Naive B cell (primary cell): ENCODE measurements at places on chromosomes 11 and 22. TPM values are rescaled to one million over a fixed set of nuclear protein-coding genes. Genes with fewer than 3 reads are reported as not detected.

- H3K36me3 ChIP-seq: no peaks in the 10 kb centered on the region
- no peak overlapping the region for H3K4me3 ChIP-seq
- H3K4me1 ChIP-seq: no peaks in the 10 kb centered on the region
- DNase-seq: no peak
- H3K27ac ChIP-seq: no peak overlapping the region
Observed at GRCh38 chr11:34600339-34601084, 20.4 kb upstream of the EHF start.

DNA sequence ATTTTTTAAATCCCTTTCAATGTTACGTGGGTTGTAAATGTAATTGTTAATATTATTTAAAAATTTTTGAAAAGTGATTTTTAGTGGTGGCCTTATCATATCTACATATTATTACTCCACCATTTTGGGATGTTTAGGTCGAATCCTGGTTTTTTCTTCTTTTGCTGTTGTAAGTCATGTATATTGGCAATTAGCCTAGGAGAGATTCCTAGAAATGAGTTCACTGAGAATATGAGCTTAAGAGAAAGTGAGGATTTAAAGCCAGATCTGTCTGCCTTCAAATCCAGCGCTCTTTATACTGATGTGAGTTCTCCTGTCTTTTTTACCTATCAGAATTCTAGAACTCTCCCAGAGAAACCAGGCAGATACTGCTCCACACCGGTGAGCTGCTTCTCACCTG lies 56.1 kb downstream of the PTPRJ start:
- no peaks in the 10 kb centered on the region for H3K27me3 ChIP-seq
- peaks cover 68% of the 10 kb centered on the region for H3K4me1 ChIP-seq

DNA sequence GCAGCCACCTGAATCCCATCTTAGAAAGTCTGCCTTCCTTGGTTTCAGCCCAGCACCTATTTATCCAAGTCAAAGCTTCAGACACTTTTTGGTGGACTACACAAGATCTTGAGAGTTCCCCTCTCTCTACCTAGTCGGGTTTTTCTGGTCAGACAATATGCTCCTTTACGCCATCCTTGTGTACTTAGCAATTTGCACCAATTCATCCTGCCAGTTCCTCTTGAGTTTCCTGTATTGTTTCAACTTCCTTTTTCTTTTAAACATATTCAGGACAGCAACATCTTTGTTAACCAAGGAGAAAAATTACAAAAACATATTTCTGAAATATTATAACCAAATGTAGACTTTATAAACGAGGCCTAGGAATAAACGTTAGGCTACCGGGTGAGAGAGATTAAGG lies 368.2 kb upstream of the CADM1 start:
- no peaks in the 10 kb centered on the region for H3K36me3 ChIP-seq
- no peak overlapping the region for H3K27ac ChIP-seq
- no peak overlapping the region for H3K4me3 ChIP-seq
- peaks cover 8% of the 10 kb centered on the region for H3K27me3 ChIP-seq

- peaks cover 16% of the 10 kb centered on the region for H3K27me3 ChIP-seq
- DNase-seq: no peak
- H3K36me3 ChIP-seq: no peaks in the 10 kb centered on the region
- no peak overlapping the region for H3K27ac ChIP-seq
- no peak overlapping the region for H3K4me3 ChIP-seq
- H3K4me1 ChIP-seq: peaks cover 4% of the 10 kb centered on the region
Observed at GRCh38 chr22:40680819-40681183, 1.5 kb downstream of the MCHR1 start.

- no peaks in the 10 kb centered on the region for H3K36me3 ChIP-seq
- no peak overlapping the region for H3K27ac ChIP-seq
- peak; percentile 48 for DNase-seq
Observed at GRCh38 chr11:72591785-72592502, 82.3 kb downstream of the PDE2A start.

DNA sequence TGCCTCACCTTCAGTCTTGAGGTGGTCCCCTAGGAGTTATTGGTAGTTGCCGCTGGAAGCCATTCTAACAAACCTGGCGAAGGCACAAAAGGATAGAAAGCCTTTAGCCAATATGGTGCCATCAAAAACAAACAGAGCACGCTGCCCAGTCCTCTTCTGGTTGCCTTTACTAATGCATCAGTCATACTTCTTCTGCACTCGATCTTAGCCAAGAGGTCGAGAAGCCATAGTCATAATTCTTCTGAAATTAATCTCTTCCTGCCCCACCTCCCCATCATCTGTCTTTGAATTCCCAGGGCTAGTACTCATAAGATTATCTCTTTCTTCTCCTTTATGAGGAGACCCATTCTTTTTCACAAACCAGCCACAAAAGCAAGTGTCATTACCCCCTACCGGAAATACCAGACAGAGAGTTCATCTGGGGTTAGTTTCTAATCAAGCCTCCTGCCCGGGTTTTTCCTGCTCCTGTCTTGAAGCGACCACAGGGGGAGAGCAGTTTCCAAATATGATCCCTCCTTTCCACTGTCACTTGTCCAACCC lies 21.4 kb upstream of the EHF start:
- H3K4me1 ChIP-seq: no peaks in the 10 kb centered on the region
- no peak overlapping the region for H3K4me3 ChIP-seq
- DNase-seq: no peak
- no peak overlapping the region for H3K27ac ChIP-seq
- H3K36me3 ChIP-seq: no peaks in the 10 kb centered on the region

- no peak overlapping the region for H3K4me3 ChIP-seq
- no peaks in the 10 kb centered on the region for H3K36me3 ChIP-seq
- H3K4me1 ChIP-seq: no peaks in the 10 kb centered on the region
- DNase-seq: no peak
- no peak overlapping the region for H3K27ac ChIP-seq
Observed at GRCh38 chr11:125428486-125429173, 67.4 kb downstream of the FEZ1 start.

DNA sequence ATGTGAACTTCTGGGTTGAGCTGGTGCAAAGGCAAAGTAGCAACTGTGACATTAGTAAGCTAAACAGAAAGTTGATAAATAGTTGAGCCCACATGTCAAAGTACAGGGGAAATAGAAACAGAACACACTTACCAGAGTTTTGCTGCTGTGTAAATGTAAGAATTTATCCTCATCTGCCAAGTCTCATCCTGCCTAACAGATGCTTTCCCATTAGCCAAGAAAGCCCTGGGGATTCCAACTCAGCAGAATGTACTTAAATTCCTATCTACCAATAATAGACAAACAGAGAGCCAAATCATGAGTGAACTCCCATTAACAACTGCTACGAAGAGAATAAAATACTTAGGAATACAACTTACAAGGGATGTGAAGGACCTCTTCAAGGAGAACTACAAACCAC lies 7.3 kb upstream of the OR51A2 start:
- no peak overlapping the region for H3K4me3 ChIP-seq
- no peak overlapping the region for H3K27ac ChIP-seq
- DNase-seq: no peak
- peaks cover 10% of the 10 kb centered on the region for H3K27me3 ChIP-seq
- H3K36me3 ChIP-seq: peaks cover 5% of the 10 kb centered on the region
- H3K4me1 ChIP-seq: no peaks in the 10 kb centered on the region

DNA sequence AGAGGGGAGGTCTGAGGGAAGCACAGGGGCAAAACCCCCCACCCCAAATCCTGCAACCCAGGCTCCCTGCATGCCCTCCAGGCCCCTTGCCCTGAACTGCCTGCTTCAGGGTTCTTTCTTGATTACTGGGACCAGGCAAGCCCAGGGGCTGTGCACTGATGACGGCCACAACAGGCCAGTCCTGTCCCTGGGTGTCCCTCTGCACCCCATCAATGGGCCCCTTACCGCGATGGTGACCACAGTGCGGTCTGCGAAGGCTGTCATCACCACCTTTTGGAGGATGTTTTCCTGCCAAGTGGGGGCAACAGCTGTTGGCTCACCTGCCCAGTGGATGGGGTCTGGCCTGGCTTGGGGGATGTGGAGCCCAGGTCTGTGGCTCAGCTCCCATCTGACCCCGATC lies 5.0 kb upstream of the KCNJ11 start:
- H3K27ac ChIP-seq: no peak overlapping the region
- peaks cover 14% of the 10 kb centered on the region for H3K27me3 ChIP-seq
- H3K4me3 ChIP-seq: no peak overlapping the region
- DNase-seq: no peak

DNA sequence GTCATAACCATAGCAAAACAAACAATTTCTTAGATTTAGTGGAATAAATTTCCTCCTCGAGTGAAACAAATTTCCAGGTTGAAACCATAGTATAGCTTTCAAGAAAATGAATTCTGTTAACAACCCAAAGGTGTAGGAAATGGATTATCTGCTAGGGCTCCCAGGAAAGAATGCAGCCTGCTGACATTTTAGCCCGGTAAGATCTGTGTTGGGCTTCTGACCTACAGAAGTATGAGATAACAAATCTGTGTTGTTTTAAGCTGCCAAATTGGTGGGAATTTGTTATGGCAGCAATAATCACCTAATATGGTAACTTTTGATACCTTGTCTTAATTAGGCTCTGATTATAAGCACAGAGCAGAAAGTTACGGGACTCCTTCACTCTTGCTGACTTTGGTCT lies 32.0 kb upstream of the OR6M1 start:
- no peak overlapping the region for H3K27ac ChIP-seq
- H3K27me3 ChIP-seq: no peaks in the 10 kb centered on the region
- no peak for DNase-seq
- no peaks in the 10 kb centered on the region for H3K4me1 ChIP-seq
- no peak overlapping the region for H3K4me3 ChIP-seq

DNA sequence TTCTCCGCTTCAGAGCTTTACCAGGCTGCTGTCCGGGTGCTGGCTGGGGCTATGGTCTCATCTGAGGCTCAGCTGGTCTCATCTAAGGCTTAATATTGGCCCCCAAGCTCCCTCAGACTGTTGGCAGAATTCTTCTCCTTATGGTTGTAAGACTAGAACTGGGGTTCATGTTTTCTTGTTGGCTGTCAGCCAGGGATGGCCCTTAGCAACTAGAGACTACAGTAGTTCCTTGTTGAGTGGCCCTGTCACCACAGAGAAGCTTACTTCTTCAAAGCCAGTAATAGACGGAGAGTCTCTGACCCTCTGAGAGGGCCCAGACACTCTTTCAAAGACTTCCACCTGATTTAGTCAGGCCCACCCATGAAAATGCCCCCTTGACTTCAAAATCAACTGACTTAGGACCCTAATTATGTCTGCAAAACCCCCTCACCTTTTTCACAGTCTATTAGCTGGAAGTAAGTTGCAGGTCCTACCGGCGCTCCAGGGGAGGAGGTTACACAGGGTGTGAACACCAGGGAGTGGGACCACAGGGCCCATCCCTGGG lies 24.2 kb upstream of the TREH start:
- no peak overlapping the region for H3K27ac ChIP-seq
- H3K4me1 ChIP-seq: peaks cover 26% of the 10 kb centered on the region
- H3K4me3 ChIP-seq: no peak overlapping the region
- peaks cover 16% of the 10 kb centered on the region for H3K27me3 ChIP-seq
- no peak for DNase-seq

DNA sequence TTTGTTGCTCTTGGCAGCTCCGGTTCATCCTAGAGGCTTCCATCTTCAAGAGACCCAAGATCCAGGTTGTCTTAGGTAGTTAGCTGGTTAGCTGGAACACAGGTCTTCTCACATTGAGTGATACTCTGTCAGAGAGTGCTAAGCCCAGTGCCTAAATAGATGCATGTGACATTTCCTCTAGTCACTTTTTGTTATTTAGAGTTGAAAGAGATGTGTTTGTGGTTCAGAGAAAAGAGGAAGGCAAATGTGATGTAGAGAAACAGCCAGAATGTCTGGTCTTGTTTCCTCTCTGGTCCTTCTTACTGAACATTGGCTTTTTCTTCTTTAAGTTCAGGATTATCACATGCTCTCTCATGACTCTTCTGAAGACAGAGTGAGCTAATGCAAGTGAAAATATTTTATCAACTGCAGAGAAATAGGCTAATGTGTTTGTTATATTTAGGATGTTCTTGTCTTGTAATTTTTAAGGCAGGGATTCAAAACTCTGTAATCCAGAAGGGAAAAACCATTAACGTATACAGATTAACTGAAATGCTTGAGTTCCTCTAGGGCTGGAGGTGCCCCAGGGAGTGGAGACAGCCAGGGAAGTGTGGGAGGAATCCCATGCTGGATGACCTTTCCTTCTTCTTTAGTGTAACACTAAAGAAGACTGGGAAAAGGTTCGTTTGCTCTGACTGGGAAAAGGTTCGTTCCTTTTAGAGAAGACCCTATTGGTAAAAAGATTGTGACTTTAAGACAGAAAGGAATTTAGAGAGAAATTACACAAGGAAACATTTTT lies 75.4 kb downstream of the SWAP70 start:
- H3K4me1 ChIP-seq: peaks cover 39% of the 10 kb centered on the region
- peaks cover 34% of the 10 kb centered on the region for H3K36me3 ChIP-seq
- H3K27me3 ChIP-seq: no peaks in the 10 kb centered on the region
- DNase-seq: peak; percentile 69
- H3K27ac ChIP-seq: peak overlapping the region; percentile 94
- H3K4me3 ChIP-seq: peak overlapping the region; percentile 6

- no peaks in the 10 kb centered on the region for H3K27me3 ChIP-seq
- H3K4me1 ChIP-seq: no peaks in the 10 kb centered on the region
- no peaks in the 10 kb centered on the region for H3K36me3 ChIP-seq
- H3K4me3 ChIP-seq: no peak overlapping the region
- no peak for DNase-seq
Observed at GRCh38 chr11:132231656-132232347, 861.4 kb downstream of the NTM start.

GRCh38 chr11:120184371-120184945 lies 26.4 kb upstream of the OAF start:
- no peak overlapping the region for H3K27ac ChIP-seq
- no peaks in the 10 kb centered on the region for H3K36me3 ChIP-seq
- no peak overlapping the region for H3K4me3 ChIP-seq
- DNase-seq: no peak

- no peak overlapping the region for H3K4me3 ChIP-seq
- no peaks in the 10 kb centered on the region for H3K4me1 ChIP-seq
- no peaks in the 10 kb centered on the region for H3K27me3 ChIP-seq
- no peak overlapping the region for H3K27ac ChIP-seq
- H3K36me3 ChIP-seq: no peaks in the 10 kb centered on the region
Observed at GRCh38 chr11:57069942-57070341, 81.2 kb downstream of the OR5AK2 start.

GRCh38 chr11:88246696-88247095 lies 71.5 kb upstream of the RAB38 start:
- H3K27ac ChIP-seq: no peak overlapping the region
- H3K4me3 ChIP-seq: no peak overlapping the region
- H3K27me3 ChIP-seq: peaks cover 3% of the 10 kb centered on the region
- peaks cover 6% of the 10 kb centered on the region for H3K36me3 ChIP-seq

- H3K36me3 ChIP-seq: no peaks in the 10 kb centered on the region
- no peak for DNase-seq
- no peaks in the 10 kb centered on the region for H3K27me3 ChIP-seq
- H3K4me3 ChIP-seq: no peak overlapping the region
- no peaks in the 10 kb centered on the region for H3K4me1 ChIP-seq
Observed at GRCh38 chr11:100190395-100190794, 496.7 kb upstream of the ARHGAP42 start.

Gene OR51E1
- not detected for polyA plus RNA-seq

Gene RBM7
- polyA plus RNA-seq: 62.2 TPM

Gene FJX1
- polyA plus RNA-seq: not detected

Gene GGTLC3
- polyA plus RNA-seq: not detected

Gene DEPDC5
- polyA plus RNA-seq: 11.8 TPM

Gene GRAMD4
- 12.5 TPM for polyA plus RNA-seq
